Right renal cortex interstitium (tissue), 3 donors: ENCODE measurements at places on chromosomes 2 and 18. TPM values are rescaled to one million over a fixed set of nuclear protein-coding genes. Genes with fewer than 3 reads are reported as not detected.

Gene CNDP1
- polyA plus RNA-seq = 1.2 TPM

DNA sequence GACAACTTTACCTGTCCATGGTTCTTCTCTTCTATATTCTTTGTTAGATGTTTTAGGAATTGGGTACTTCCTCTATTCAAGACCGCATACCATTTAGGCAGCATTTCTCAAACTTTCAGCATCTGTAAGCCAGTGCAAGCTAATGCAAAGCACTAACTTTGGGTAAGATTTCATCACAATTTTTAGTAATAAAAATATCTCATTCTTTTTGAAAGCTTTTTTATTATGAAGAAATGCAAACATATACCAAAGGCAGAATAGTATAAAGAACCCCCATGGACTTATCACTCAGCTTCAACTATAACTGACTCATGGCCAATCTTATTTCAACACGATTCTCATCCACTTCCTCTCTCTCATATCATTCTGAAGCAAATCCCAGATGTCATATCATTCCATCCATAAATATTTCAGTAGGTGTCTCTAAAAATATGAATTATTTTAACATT is 32.9 kb downstream of the INO80C start:
- no peak for DNase-seq

- no peak for DNase-seq
These were observed 34.5 kb downstream of the PCBP1 start for GRCh38 chr2:70121627-70122372.

Gene LIMS3
- 6.3 TPM for polyA plus RNA-seq

Gene FOXD4L1
- polyA plus RNA-seq = 0.19 TPM

Gene CPS1
- polyA plus RNA-seq = 4.8 TPM

Gene ASXL3
- polyA plus RNA-seq = 6.9 TPM

- DNase-seq = no peak
These were observed 369.9 kb downstream of the LPIN1 start for GRCh38 chr2:12116228-12116750.

Gene PELI1
- 32.3 TPM for polyA plus RNA-seq

DNA sequence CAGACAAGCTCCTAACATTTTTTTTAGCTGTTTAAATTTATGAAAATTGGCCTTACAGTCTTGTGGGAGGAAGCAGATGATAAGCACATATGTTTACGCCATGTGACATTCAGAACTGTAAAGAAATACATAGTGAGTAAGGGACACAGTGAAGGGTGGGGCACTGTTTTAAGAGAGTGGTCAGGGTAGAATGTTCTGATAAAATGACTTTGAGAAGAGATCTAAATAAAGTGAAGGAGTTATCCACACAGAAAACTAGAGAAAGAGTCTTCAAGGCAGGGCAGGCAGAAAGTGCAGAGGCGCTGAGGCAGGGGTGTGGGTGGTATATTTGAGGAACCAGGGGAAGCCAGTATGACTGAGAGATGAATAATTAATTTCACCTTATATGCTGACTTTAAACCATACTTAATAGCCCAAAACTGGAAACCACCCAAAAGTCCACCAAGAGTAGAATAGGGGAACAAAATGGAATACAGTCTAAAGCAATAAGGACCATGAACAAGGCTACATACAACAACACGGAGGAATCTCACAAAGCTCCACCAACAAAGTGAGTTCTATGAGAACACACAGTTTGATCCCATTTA is 8.6 kb downstream of the MREG start:
- DNase-seq = no peak
